ENCODE measurements at places on chromosomes 4 and X. TPM values are rescaled to one million over a fixed set of nuclear protein-coding genes. Genes with fewer than 3 reads are reported as not detected.

Gene NAAA
- 26.4 TPM for total RNA-seq

DNA sequence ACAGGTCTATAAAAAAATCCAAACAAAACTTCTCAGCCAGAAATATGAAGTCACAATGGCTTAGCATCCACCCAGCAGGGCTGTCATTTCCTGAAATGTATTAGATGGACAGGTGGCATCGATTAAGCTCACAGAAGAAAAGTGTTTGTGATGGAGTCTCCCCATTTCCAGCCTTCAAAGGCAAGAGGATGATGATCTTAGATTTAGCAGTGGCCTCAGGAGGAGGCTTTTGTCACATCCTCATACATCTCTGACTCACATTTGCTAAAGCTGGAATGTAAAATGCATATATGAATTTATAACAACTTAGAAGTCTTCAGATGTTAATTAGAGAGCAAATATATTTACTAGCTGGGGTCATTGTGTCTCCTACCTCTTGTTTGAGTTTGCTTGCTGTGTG, 441.9 kb downstream of the SPRY1 start:
- no peak for DNase-seq

DNA sequence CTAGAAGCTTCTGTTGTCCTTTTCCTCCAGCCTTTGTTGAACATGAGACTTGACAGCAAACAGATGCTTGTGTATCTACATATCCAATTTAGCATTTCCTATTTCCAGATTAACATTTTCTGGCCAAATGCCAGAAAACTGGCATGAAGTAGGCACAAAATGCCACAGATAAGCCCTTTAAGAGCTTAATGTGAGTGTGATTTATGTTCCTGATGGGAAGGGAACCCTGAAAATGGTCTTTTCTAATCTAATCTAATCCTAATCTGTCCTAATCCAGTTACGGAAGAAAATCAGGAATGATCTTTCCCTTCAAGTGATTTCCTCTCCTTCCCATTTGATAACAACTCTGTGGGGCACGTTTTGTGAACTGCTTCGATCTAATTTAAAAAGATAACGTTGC, 133.0 kb upstream of the C1QTNF7 start:
- DNase-seq, result no peak
- no peaks in the 10 kb centered on the region for H3K36me3 ChIP-seq
- H3K4me1 ChIP-seq, result no peaks in the 10 kb centered on the region
- no peaks in the 10 kb centered on the region for H3K27me3 ChIP-seq

DNA sequence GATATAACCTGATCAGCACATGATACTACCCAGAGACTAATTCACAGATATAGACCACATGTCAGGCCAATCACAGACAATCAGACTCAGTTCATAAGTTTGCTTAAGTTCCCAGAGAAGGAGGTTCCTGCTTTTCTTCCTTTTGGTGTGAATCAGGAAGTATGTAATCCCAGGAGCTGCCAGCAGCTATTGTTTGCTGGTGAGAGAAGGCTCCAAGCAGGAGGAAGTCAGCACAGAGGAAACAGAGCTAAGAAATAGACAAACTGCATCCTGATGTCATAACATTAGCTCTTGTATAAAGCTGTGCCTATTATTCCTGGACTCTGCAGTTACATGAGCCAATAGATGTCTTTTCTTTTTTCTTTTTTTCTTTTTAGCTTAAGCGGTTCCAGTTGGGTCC, 50.9 kb downstream of the UCHL1 start:
- H3K4me3 ChIP-seq, result no peak overlapping the region
- no peaks in the 10 kb centered on the region for H3K27me3 ChIP-seq
- H3K27ac ChIP-seq, result no peak overlapping the region
- DNase-seq, result no peak
- H3K36me3 ChIP-seq, result no peaks in the 10 kb centered on the region
- peaks cover 11% of the 10 kb centered on the region for H3K4me1 ChIP-seq

- no peak for DNase-seq
- H3K27ac ChIP-seq, result no peak overlapping the region
- peaks cover 11% of the 10 kb centered on the region for H3K4me1 ChIP-seq
- no peaks in the 10 kb centered on the region for H3K36me3 ChIP-seq
- H3K4me3 ChIP-seq, result no peak overlapping the region
Observed at GRCh38 chrX:69027181-69028005, 137.9 kb downstream of the PJA1 start.

DNA sequence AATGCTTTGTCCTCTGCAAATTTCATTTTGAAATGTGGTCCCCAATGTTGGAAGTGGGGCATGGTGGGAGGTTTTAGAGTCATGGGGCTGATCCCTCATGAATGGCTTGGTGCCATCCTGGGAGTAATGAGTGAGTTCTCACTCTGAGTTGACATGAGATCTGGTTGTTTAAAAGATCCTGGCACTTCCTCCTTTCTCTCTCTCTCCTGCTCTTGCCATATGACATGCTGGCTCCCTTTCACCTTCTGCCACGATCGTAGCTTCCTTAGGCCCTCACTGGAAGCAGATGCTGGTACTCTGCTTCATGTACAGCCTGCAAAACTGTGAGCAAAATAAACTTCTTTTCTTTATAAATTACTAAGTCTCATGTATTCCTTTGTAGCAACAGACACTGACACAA, 262.0 kb downstream of the IL15 start:
- H3K27ac ChIP-seq, result no peak overlapping the region
- no peaks in the 10 kb centered on the region for H3K27me3 ChIP-seq
- H3K4me1 ChIP-seq, result no peaks in the 10 kb centered on the region
- H3K36me3 ChIP-seq, result no peaks in the 10 kb centered on the region

Gene SNX12
- 47.7 TPM for total RNA-seq

GRCh38 chr4:88908003-88908402, 149.0 kb downstream of the FAM13A start:
- H3K27ac ChIP-seq, result no peak overlapping the region
- no peaks in the 10 kb centered on the region for H3K4me1 ChIP-seq
- H3K27me3 ChIP-seq, result no peaks in the 10 kb centered on the region

- H3K27ac ChIP-seq, result no peak overlapping the region
- H3K27me3 ChIP-seq, result no peaks in the 10 kb centered on the region
- H3K4me3 ChIP-seq, result no peak overlapping the region
- H3K4me1 ChIP-seq, result no peaks in the 10 kb centered on the region
Observed at GRCh38 chrX:31228909-31229308, 157.1 kb upstream of the FTHL17 start.

DNA sequence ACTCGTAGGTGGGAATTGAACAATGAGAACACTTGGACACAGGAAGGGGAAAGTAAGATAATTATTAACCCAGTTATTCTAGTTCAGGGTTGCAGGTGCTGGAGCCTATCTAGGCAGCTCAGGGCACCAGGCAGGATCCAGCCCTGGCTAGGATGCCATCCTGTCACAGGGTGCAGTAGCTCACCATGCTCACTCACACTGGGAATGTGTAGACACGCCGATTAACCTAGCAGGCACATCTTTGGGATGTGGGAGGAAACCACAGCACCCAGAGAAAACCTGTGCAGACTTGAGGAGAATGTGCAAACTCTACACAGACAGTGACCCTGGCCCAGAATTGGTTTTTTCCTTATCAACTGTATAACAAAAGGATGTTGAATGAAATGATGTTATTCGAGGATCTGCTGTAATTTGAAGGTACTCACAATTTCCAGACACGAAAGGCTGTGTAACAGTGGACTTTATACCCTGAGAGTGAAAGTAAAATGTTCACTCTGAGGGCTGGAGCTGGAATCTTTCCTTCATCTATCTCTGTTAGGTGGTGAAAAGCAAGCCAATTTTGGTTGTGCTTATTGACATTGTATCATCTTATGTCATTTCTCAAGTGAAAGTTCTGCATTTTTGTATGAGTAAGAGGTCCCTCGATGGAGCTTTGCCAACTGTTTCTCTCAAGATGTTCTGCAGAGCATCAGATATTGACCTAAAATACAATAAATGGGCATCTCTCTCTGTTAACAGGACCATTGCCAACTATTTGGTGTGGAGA, 78.8 kb downstream of the PHEX start:
- no peaks in the 10 kb centered on the region for H3K36me3 ChIP-seq
- no peaks in the 10 kb centered on the region for H3K4me1 ChIP-seq
- no peak overlapping the region for H3K4me3 ChIP-seq
- H3K27me3 ChIP-seq, result no peaks in the 10 kb centered on the region
- DNase-seq, result no peak
- no peak overlapping the region for H3K27ac ChIP-seq

Gene TASL
- 8.0 TPM for total RNA-seq

DNA sequence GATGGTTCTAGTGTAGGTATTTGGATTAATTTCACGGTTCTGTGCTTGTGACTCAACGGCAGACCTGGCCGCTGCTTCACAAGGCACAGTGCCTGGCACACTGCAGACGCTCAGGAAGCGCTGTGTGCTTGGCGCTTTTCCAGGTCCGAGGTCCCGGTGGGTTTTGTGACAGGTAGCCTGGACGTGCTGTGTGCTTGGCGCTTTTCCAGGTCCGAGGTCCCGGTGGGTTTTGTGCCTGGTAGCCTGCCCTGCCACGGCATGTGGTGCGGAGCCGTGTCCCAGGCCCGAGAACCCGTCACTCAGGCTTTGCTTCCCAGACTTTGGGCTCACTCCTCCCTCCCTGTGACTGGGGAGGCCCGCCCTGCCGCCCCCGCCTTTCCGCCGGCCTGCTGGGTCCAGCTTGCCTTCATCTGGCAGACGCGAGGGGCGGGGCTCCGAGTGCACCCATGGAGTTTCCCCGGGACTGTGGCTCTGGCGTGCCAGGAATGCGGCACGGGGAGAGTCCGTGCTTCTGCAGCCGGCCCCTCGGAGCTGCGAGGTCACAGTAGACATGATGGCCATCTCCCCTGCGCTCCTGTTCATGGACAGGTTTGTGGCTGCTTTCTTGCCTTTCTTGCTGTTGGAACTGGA, 44.2 kb downstream of the TBC1D14 start:
- peak; percentile 75 for DNase-seq
- H3K4me3 ChIP-seq, result peak overlapping the region; percentile 23
- no peaks in the 10 kb centered on the region for H3K27me3 ChIP-seq
- H3K36me3 ChIP-seq, result no peaks in the 10 kb centered on the region
- H3K4me1 ChIP-seq, result peaks cover 28% of the 10 kb centered on the region

DNA sequence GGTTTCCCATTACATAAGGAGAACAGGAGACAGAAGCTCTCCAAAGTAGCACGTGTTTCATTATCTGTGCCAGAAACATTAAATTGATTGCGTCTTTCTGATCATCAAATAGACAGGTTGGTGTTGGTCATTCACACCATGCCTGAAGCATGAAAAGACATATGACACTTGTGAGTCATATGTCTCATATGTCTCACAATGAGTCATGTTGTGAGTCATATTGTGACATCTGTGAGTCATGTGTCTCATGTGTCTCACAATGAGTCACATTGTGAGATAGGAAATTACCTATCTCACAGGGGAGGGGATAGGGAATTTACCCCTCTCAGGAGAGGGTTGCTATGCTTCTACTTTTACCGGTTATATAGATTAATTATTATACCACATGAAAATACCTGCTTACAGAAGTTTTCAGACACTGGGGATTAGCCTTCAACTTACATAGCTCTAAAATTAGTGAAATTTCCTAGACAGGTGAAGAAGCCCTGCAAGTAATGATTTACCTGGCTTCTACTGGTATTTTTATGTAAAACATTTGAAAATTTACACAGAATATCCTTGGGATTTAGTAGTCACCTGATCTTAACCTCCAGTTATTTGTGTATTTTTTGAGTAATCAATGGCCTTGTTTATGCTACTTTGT, 80.8 kb downstream of the NPFFR2 start:
- H3K36me3 ChIP-seq, result no peaks in the 10 kb centered on the region
- no peak for DNase-seq
- H3K4me3 ChIP-seq, result no peak overlapping the region
- no peaks in the 10 kb centered on the region for H3K4me1 ChIP-seq
- H3K27ac ChIP-seq, result no peak overlapping the region
- H3K27me3 ChIP-seq, result no peaks in the 10 kb centered on the region

Gene HMGB2
- total RNA-seq, result 40.9 TPM

GRCh38 chr4:138887741-138888140, 127.8 kb upstream of the NOCT start:
- no peak overlapping the region for H3K27ac ChIP-seq
- H3K36me3 ChIP-seq, result no peaks in the 10 kb centered on the region
- no peak overlapping the region for H3K4me3 ChIP-seq
- H3K27me3 ChIP-seq, result no peaks in the 10 kb centered on the region

DNA sequence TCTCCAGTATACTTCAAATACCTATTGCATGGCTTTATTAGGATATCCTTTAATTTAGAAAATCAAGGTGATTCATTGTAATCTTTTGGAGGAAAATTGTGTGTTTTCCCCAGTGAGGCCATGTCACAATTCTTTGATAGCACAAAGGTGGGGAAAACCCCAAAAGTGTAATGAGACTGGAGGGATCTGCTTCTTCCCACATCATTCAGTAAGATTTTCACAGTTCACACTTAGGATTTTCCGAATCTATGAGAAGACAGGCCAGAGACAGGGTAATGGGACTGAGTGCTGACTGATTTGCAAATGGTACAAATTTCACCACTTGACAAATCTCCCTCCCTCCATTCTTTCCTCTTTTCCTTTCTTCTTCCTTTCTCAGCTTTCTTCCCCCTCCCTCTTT, 181.1 kb downstream of the MGST2 start:
- H3K4me3 ChIP-seq, result no peak overlapping the region
- H3K27me3 ChIP-seq, result no peaks in the 10 kb centered on the region
- no peaks in the 10 kb centered on the region for H3K4me1 ChIP-seq
- H3K27ac ChIP-seq, result no peak overlapping the region
- no peaks in the 10 kb centered on the region for H3K36me3 ChIP-seq
- DNase-seq, result no peak

- H3K36me3 ChIP-seq, result no peaks in the 10 kb centered on the region
- peaks cover 31% of the 10 kb centered on the region for H3K27me3 ChIP-seq
- H3K4me1 ChIP-seq, result no peaks in the 10 kb centered on the region
- no peak overlapping the region for H3K27ac ChIP-seq
- DNase-seq, result no peak
Observed at GRCh38 chr4:6225469-6225868, 25.1 kb upstream of the JAKMIP1 start.

- H3K27me3 ChIP-seq, result no peaks in the 10 kb centered on the region
- H3K36me3 ChIP-seq, result no peaks in the 10 kb centered on the region
- H3K27ac ChIP-seq, result no peak overlapping the region
- H3K4me1 ChIP-seq, result no peaks in the 10 kb centered on the region
- H3K4me3 ChIP-seq, result no peak overlapping the region
Observed at GRCh38 chr4:82104578-82104977, 269.2 kb downstream of the HNRNPD start.

GRCh38 chr4:109410226-109410625, 23.4 kb upstream of the SEC24B start:
- H3K27ac ChIP-seq, result no peak overlapping the region
- H3K27me3 ChIP-seq, result no peaks in the 10 kb centered on the region

Gene SHISA3
- total RNA-seq, result 3.7 TPM

Gene RAB39B
- total RNA-seq, result 0.95 TPM

DNA sequence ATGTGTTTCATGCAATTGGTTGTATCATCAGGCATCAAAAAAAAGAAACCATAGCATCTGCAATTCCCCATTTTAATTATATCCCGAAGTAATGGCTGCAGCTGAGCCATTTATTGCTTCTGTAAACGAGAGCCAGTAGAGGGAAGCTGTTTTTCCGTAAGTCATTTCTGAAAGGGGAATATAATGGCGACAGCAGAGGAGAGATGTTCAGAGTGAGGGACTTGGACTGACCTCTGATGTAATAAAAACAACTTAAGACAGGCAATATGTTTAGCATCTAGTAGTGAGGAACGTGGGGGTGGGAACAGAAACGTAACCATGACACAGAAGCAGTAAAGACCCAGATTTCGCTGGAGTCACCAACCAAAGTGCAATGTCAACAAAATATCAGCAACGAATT, 31.5 kb upstream of the NAA11 start:
- no peak overlapping the region for H3K4me3 ChIP-seq
- H3K4me1 ChIP-seq, result no peaks in the 10 kb centered on the region
- H3K27me3 ChIP-seq, result no peaks in the 10 kb centered on the region
- no peaks in the 10 kb centered on the region for H3K36me3 ChIP-seq
- no peak overlapping the region for H3K27ac ChIP-seq
- no peak for DNase-seq

- H3K27me3 ChIP-seq, result no peaks in the 10 kb centered on the region
- no peaks in the 10 kb centered on the region for H3K36me3 ChIP-seq
- H3K4me3 ChIP-seq, result no peak overlapping the region
- H3K27ac ChIP-seq, result no peak overlapping the region
Observed at GRCh38 chr4:685679-686412, 3.1 kb downstream of the SLC49A3 start.

Gene MAGEB4
- total RNA-seq, result not detected

Data from lower lobe of right lung (tissue), 2 donors.